ENCODE measurements at places on chromosomes 7 and 10.

DNA sequence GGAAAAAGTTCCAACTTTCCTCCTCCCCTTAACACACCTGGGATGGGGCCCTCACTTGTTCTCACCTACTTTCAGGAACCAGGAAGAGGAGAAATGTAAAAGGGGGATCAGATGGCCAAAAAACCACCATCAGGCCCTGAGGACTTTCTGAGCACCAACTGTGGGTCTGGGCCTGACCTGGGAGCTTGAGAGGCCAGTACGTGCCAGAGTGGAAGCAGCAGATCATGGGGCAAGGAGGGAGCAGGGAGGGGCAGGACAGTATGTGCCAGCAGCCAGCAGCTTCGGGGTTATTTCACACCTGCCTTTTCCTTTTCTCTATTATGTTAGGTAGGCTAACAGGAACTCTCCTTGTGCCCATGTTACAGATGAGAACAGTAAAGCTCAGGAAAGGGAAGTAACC lies 118.8 kb upstream of the UNC5B start:
- no peak for DNase-seq

DNA sequence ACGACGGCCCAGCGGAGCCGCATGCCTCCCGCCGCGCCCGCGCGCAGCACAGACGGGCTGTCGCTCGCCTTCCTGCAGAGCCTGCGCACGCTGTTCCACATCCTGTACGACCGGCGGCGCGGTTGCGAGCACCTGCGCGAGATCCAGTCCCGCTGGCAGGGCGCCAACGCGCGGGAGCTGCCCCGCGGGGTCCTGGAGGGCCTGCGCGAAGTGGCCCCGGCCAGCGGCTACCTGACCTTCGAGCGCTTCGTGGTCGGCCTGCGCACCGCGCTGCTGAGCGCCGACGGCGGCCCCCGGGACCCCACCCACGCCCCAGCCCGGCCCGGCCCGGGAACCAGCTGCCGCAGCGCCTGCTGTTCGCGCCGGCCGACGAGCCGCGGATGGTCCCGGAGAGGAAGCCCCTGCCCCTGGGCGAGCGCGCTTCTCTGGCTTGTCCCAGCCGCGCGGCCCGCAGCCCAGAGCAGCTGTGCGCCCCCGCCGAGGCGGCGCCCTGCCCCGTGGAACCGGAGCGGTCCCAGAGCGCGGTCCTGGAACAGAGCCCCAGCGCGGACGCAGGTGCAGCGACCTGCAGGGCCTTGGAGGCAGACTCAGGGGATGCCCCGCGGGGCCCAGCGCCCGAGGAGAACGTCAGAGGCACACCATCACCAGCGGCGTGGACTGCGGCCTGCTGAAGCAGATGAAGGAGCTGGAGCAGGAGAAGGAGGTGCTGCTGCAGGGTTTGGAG lies 25.3 kb upstream of the ZNF716 start:
- DNase-seq = no peak

GRCh38 chr7:102934701-102935100 lies 21.9 kb downstream of the LRRC17 start:
- DNase-seq = no peak

DNA sequence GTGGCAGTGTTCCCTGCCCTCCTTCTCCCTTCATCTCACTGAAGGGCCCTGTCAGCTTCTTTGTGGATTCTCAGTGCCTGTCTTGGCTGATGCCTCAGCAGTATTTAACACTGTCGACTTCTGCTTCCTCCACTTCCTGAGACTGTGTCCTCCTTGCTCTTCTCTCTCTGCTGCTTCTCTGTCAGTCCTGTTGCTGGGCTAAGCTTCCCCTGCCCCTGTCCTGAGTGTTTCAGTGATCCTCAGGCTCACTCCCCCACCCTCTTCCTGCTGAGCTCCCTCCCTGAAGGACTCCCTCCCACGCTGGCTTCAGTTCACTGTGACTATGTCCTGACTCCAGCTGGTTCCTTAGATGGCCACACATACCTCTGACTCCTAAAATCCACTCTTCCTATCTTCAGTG lies 64.9 kb downstream of the CREM start:
- DNase-seq = no peak

DNA sequence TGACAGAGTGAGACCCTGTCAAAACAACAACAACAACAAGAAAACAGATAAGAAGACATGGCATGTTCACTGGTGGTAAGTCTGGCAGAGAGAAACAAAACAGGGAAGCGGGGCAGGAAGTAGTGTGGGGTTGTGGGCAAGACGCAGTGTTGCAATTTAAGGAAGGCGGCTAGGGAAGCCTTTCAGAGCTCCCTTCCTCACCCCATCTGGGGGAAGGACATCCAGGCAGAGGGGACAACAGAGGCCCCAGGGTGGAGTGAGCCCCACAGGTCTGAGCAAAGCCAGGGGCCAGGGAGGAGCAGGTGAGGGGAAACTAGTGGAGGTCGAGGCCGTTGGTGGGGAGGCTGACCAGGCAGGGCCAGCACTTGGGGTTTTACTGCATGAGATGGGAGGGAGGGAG lies 16.8 kb downstream of the LAT2 start:
- no peak for DNase-seq

DNA sequence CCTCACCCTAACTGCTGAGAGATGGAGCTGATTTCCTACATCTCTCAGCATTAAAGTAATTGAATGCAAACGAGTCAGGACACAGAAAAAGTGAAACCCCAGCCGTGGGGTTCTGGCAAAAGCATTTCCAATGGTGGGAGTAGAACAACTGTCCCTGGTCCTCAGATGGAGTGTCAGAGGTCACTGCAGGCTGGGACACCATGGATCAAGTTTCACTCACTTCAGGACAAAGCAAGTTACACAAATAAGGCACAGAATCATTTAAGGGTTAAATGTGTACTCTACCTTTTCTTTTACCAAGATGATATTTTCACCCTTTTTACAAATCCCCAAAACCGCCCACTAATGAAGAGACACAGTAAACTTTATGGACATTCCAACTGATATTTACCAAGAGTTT lies 607.8 kb downstream of the PARD3 start:
- DNase-seq = no peak

DNA sequence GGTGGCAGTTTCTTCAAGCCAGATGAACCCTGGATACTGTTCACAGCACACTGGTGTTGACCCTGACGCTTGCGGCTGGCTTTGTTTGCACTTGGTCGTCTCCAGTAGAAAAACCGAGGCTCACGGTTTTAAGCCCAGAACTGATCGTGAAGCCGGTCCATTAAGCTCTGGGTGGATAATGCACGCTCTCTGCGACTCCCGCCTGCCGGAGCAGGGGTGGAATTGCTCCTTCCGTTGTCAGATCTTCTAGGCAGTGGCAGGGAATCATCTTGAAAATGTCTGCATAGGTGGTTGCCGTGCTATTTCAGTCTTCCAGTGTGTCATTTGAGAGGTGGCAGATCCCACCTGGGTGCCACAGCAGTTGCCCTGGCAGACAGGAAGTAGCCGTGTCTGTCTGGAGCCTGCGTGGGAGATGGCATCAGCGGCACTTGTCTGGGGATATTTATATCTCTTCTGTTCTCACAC lies 35.9 kb upstream of the AP5Z1 start:
- DNase-seq = no peak

DNA sequence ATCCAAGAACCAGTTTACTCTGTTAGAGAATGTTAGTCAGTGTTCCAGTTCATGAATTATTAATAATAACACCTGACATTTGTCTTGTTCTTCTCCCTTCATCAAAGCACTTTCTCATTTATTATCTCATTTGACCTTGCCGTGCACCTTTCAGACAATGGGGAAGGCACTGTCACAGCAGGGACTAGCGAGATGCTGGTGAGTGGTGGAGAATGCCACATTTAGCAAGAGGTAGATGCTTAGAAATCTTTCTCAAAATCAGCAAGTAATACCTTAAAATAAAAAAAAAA lies 34.2 kb upstream of the XRCC2 start:
- DNase-seq = no peak

GRCh38 chr7:1142051-1142635 lies 17.9 kb downstream of the ZFAND2A start:
- no peak for DNase-seq

DNA sequence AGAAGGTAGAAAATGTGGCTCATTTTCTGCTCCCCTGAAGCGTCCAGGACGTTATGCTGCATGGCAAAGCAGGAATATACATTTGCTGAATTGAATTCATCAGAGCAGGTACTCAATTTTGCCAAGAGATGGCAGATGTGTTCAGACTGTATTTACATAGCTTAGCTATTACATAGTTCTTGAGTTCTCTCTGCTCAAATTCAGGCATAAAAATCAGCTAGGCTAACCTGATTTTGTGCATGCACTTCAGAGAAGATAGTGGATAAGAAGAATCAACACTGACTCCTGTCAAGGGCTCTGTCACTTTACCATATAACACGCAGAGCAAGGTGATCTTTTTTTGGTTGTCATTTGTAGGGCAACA lies 209.2 kb upstream of the FAM3C start:
- DNase-seq = peak; percentile 39

- DNase-seq = no peak
Measured at GRCh38 chr10:124429576-124429975, 10.9 kb upstream of the OAT start.

GRCh38 chr7:43671521-43671920 lies 57.8 kb downstream of the COA1 start:
- no peak for DNase-seq

DNA sequence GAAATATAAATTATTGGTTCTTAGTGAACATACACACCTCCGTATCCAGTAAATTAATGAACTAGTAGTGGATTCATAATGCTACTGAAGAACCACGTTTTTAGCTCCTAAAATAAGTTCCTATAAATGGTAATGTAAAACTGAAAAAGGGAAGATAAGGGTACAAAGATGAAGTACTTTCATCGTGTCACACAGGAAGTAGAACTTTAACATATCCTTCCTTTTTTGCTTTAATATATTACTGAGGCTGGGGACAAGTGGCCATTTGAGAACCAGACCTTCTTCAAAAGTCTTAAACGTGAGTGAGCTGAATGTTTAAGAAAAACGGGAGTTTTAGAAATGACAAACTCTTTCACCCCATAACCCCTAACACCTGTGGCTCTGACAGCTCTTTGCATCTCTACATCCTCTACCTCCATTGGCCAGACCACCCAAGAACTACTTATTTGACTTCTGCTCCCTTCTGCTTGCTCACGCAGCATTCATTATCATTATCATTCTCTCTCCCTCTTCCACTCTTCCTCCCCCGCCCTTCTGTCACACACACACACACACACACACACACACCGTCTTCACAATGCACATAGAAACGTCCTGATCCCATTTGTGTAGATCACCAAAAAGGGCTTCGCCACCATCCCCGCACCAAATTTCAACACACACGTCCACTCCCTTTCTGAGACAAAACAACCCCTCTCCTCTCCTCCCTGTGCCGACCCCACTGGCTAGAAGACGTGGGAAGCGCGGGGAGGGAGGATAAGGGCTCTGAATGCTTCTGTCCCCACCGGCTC lies 677 bp downstream of the SKAP2 start:
- DNase-seq = peak; percentile 86

- DNase-seq = no peak
Measured at GRCh38 chr10:34046506-34047034, 712.1 kb upstream of the NRP1 start.

DNA sequence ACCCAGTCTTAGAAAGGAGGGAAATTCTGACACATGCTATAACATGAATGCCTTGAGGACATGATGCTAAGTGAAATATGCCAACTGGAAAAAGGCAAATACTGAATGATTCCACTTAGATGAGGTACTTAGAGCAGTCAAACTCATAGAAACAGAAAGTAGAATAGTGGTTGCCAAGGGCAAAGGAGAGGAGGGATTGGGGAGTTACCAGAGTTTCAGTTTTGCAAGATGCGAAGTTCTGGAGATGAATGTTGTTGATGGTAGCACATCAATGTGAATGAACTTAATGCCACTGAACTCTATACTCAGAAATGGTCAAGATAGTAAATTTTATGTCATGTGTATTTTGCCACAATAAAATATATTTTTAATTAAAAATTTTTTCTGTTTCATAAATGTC lies 38.9 kb downstream of the DRGX start:
- no peak for DNase-seq

GRCh38 chr7:36475381-36475780 lies 85.7 kb downstream of the ANLN start:
- DNase-seq = no peak

DNA sequence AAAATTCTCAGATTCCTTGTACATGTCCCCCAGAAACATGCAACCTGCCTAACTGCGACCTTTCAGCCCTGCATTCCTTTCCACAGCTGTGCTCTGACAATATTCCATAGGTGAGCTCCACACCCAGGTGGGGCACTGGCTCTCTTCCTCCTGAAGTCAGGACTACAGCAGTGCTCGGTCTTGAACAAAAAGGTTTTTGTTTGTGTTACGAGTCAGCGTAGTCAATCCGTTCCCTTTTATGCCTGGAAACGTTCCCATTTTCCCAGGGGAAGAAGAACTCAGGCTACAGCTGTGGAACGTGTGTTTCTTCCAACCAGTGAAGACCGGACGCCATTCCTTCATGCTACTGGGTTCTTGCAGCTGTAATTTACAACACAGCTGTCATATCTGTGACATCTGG lies 52.4 kb upstream of the PFKP start:
- DNase-seq = no peak

- DNase-seq = no peak
Measured at GRCh38 chr7:102138676-102139075, 148.0 kb upstream of the SH2B2 start.

GRCh38 chr7:20172736-20173334 lies 44.3 kb downstream of the MACC1 start:
- DNase-seq = peak; percentile 53

DNA sequence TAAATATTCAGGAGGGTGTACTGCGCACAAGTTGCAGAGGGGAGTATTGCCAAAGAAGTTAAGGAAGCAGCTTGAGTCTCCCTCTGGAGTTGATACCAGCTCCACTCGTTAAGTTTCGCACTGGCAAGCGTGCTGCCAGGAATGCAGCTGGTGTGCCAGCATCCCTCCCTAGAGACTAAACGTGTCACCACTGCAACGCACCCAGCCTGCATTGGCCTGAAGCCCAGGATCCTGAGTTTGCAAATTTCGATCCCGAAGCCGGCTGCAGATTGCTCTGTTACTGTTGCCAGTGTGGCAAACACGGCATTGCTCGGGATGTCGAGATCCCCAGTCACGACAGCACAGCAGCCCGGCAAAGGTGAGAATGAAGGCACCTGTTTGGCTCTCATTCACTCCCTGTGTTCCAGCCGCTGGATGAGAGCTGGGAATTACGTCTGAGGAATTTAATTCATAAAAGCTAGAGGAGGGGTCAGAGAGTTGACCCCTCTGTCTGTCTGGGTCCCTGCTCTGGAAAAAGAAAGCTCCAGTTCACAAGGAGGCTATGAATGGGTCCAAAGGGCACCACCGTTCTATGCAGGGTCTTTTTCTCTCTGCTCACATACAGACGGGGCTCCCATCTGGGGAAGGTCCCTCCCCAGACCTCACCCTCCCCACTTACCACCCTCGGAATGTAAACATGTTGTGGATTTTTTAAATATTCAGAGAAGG lies 61.0 kb downstream of the NRP1 start:
- DNase-seq = peak; percentile 39

All from SW480 (cell line).